Hypothalamus (tissue), 51 donors: ENCODE measurements at places on chromosomes 5 and 9.

GRCh38 chr9:122228191-122228567 lies 578 bp downstream of the LHX6 start:
- no peak for DNase-seq

- DNase-seq: no peak
These were observed 12.2 kb downstream of the CD74 start for GRCh38 chr5:150400316-150401075.

DNA sequence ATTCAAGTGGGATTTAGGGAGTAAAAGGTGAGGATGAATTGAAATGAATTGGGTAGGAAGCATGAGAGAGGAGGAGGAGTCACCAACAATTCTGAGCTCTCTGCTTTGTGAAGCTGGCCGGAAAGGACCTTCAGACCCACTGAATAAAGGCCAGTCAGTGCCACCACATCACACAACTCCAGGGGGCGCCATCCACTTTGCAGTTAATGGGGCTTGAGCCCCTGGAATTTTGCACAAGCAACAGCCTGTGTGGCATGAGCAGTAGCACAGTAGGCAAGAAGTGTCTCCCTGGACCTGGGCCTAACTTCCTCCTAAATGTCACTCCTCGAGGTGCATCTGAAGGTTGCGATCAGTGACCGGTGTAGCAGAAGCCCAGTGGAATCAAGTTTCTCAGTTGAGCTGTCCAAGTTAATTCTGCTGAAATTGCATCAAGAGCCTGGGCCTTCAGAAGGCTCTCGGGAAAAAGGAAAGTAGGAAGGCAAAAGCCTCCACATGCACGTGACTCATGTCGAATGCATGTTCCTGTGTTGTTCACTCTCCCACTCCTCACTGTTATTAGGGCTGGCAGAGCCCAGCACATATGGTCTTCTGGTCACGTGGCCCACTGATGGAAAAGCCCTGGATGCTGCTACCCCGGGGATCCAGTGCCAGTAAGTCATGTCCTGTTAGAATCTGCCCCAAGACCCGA lies 27.8 kb upstream of the GLIS3 start:
- no peak for DNase-seq

DNA sequence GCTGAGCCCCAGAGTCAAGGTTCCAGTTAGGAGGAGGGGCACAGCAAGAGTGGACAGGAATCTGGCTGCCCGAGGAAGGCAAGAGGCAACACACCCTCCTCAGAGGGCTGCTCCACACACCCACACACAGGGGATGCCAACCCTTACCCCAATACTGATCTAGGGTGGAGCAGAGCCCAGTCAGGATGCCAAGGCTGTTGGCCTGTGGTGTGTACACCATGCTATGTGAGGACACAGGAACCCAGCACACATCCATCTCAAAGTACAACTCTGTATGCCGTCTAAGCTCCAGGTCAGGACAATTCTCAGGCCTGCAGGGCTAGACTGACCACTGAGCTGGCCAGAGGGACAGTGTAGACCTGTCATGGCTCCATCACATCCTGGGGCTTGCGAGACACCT lies 2.6 kb downstream of the SEPTIN8 start:
- DNase-seq: no peak

DNA sequence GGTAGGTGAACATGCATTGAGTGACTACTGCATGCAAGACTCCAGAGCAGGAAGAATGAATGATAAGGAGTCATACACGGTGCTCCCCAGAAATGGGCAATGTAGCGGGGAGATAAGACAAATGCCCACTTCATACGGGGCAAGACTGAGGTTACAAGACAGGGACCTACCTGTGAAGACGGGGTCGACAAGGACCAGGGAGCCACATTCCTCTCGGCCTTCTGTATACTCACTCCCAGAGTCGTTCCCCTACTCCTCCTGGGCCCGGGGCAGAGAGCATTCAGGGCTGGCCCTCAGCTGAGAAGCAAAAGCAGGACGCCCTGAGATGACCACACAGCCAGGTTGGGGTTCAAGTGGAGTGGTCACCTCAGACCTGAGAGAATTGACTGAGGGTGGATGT lies 26.7 kb downstream of the PITX1 start:
- DNase-seq: no peak

DNA sequence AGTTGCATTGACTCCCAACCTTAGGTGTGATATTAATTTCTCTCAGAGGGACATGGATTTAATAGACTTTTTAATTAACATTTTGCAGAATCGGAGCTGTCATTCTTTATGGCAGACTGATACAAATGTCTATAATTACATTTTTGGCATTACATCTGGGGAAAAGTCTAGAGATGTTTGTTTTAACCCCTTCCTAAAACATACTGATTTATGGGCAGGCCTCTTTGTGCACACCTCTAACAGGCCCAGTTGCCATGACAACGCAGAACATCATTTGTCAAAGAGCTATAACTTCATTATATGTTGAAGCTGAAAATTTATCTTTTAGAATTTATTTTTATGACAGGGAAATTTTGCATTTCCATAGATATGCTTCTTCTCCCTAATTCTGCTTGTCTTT lies 158.5 kb downstream of the NTRK2 start:
- no peak for DNase-seq

DNA sequence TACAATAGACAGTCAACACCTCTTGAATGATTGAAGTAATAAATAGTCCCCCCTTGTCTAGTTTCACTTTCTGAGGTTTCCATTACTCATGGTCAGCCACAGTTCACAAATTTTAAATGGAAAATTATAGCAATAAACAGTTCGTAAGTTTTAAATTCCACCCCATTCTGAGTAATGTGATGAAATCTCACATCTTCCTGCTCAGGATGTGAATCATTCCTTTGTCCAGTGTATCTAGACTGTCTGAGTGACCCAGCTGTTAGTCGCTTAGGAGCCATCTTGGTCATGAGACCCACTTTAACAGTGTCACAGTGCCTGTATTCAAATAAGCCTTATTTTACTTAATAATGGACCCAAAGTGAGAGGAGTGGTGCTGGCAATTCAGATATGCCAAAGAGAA lies 311.6 kb upstream of the PRR16 start:
- no peak for DNase-seq

- no peak for DNase-seq
These were observed 74.5 kb downstream of the CTSL start for GRCh38 chr9:87800456-87800855.

- no peak for DNase-seq
These were observed 384.7 kb upstream of the ZNF462 start for GRCh38 chr9:106478312-106478711.

DNA sequence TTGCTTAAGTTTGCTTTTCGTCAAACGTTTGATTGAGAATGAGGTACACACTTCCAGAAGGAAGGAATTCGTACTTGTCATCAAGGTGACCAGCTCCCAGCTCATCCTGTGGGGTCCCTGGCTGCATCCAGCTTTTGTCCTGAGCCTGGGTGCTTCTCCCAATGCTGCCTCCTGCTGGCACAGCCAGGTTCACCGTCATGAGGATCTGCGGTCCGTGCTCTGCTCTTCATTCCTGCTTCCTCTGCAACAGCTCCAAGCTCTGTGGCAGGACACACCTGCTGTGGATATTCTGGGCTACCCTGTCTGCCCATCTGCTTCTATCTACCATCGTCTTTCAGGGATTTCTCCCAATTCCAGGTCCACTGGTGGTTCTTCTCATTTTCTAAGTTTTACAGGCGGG lies 13.3 kb upstream of the UBE2QL1 start:
- DNase-seq: no peak

DNA sequence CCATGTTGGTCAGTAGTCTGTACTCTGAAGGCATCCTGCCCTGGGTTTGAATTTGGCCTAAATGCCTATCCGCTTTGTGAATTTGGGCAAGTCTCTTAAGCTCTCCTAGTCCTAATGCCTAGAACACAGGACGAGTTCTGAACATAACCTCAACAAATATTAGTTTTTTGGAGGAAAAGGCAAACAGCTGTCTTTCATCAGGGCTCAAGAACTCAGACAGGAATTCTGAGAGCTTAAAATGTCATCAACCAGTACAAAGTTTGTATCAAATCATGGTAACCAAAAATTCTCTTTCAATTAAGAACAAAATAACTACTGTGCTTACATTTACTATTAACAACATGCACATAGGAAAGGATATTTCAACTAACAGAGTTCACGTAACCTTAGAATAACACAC lies 182.5 kb upstream of the PPP1R2B start:
- DNase-seq: no peak

- DNase-seq: no peak
These were observed 80.1 kb downstream of the ZCCHC7 start for GRCh38 chr9:37200433-37201005.

GRCh38 chr5:127019928-127020327 lies 10.4 kb downstream of the MARCHF3 start:
- no peak for DNase-seq

DNA sequence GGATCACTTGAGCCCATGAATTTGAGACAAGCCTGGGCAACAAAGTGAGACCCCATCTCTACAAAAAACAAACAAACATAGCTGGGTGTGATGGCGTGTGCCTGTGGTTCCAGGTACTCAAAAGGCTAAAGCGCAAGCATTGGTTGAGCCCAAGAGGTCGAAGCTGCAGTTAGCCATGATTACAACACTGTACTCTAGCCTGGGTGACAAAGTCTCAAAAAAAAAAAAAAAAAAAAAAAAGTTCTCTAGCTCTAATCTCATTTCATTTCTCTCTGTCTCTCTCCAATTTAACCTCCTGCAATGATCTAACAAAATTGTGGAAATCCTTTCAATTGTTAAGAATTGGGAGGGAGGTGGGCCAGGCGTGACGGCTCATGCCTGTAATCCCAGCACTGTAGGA lies 33.3 kb downstream of the LPAR1 start:
- no peak for DNase-seq

DNA sequence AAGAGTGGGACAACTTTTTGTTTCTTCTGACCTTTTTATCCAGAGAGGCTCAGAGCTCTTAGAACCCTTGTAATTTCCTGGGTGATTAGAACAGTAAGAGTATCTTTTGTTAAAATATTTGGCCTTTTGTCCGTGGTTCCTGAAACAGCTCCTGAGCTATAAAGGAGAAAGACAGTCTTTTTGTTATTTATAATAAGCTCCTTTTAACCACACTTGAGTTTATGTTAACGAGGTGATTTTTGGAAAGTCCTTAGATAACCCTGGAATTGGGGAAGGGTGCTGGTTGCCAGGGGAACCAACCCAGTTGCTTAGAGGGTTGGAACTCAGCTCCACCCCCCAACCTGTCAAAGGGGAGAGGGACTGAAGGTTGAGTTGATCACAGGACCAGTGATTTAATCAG lies 4.8 kb downstream of the ZNF483 start:
- DNase-seq: no peak

- no peak for DNase-seq
These were observed 40.0 kb downstream of the ARL15 start for GRCh38 chr5:54270326-54270725.

GRCh38 chr9:5851445-5851844 lies 18.5 kb upstream of the ERMP1 start:
- no peak for DNase-seq

GRCh38 chr5:146233441-146233840 lies 30.0 kb downstream of the RBM27 start:
- no peak for DNase-seq

DNA sequence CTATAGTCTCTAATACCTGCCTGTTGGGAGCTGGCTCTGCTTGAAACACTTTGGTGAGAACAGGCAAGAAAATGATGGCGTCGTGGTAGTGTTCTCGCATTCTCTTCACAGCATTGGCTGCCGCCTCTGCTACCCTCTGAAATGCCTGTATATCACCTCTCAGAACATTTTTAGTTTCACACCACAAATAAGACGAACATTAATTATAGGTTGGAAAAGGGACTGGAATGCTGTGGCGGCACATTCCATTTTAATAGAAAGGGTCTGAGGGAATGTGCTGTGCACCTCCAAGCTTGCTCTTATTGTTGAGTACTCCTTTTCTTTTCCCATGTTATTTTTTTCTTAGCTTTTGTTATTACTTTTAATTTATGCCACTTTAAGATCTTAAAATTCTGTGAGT lies 134.6 kb upstream of the HMHB1 start:
- DNase-seq: no peak

DNA sequence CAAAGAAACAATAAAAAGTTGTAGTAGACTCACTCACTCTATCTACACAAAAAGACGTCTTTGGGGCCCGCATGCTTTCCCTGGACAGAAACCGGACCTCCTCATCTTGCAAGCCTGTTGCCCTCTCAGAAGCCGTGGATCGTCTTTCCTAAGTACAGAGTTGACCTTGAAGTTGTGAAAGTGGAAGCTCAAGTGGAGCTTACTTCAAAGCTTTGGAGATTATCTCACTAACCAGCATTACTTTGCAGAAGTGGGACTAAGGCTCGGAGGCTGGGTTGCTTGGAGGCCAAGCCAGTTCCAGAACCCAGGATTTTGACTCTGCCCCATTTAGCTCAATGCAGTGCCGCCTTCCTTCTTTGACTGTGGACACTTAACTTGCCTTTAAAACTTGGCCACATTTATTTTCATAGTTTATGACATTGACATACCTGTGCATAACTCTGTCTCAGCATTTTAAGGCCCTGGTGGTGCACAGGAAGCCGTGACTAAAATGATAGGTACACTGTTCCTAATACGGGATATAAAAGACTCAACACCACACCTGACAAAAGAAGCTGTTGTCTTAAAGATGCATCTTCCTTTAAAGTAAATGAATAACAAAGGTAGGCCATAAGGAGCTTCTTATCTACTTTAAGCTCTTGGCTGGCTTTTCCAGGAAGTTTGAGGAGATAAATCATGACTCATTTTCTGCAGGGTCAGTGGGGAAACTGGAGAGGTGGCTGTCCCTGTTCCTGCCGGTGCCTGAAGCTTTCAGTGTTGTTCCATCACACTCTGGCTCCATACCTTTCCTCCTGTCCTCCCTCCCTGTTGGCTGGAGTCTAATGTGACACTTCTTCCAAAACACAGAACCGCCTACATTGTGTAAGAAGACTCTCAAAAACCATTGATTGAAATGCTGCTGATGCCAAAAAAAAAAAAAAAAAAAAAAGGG lies 10.7 kb downstream of the SLC25A25 start:
- no peak for DNase-seq

DNA sequence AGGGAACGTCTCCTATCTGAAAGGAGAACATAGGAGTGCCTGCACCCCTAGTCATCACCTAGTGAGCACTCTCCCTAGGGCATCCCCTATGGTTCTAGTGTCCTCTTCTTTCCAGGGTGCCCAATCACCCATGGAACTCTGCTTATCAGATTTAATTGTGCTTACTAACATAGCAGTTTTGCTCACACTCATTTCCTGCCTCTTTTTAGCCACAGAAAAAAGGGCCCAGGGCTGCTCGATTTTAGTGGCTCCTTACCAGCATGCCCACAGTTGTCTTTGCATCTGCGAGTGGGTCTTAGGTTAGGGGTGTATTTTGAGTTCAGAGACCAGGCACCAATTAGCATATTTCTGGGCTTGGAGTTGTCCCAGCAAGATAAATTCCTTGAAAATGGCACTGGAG lies 1110.2 kb downstream of the TAF11L14 start:
- DNase-seq: no peak
